Dorsolateral prefrontal cortex (tissue), 122 donors: ENCODE measurements at places on chromosomes 1 and 21.

DNA sequence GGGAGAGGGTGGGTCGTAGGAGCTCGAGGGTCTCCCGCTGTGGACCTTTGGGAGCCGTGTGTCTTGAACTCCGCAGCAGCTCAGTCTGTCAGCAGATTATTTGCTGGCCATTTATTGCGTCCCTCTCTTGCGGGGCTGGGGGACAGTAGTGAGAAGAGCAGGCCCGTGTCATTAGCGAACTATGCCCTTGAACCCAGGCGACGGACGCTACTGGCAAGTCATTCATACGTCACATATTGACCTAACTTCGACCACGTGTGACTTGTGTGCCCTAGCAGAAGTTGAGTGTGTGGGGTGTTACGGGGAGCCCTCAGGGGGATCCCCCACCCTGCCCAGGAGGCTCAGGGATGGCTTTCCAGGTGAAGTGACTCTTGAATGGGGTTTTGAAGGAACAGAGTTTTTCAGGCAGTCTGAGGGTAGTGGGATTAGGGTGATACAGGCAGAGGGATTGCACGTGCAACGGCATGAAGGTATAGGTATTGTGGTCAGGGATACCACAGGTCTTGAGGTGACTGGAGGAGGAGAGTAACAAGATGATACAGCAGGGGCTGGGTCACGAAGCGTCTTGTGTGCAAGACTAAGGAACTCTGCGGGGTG, 13.0 kb downstream of the RCC1 start:
- DNase-seq = no peak

DNA sequence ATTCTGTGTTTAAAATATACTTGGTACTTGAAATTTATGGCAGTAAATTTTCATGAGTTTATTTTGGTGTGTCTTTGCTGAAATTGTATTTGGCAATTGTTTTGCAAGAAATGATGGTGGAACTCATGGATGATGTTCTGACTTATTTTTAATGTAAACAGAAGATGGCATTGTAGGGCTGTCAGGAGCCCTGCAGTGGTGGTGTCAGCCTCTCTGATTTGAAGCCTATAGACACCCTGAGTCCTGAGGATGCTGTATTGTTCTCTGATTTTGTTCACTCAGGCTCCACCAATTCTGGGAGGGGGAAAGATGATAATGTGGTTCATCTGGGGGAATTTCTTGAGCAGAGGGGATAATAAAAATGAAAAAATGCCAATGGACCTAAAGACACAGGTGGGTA, 79.8 kb downstream of the LHX8 start:
- no peak for DNase-seq

GRCh38 chr21:14995695-14996490, 68.9 kb downstream of the NRIP1 start:
- no peak for DNase-seq

DNA sequence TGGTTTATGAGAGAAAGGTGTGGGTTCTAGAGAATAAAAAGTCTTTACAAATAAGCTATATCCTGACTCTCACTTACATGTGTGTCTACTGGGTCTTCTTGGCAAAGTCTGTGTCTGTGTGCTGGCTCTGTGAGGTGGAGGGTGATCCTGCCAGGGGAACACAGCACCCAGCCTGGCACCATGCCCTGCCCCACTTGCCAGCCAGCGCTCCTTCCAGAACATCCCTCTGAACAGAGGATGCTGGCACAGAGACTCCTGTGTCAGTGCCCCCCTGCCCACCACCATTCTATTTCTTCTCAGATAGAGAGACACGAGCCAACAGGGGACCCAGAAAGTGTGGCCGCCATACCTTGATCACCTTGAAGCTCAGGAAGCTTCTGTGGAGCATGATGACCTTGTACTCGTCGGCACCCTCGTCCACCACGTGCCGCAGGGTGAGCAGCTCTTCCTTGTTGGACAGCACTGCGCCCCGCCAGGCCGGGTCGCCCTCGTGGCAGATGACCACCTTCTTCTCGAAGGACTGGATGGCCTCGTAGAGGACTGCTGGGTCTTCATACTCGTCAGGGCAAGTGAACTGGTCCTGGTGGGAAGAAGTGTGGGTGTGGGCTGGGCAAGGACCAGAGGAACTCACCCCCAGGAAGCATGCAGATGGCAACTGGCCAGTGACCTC, 49.7 kb downstream of the NTPCR start:
- DNase-seq = no peak

DNA sequence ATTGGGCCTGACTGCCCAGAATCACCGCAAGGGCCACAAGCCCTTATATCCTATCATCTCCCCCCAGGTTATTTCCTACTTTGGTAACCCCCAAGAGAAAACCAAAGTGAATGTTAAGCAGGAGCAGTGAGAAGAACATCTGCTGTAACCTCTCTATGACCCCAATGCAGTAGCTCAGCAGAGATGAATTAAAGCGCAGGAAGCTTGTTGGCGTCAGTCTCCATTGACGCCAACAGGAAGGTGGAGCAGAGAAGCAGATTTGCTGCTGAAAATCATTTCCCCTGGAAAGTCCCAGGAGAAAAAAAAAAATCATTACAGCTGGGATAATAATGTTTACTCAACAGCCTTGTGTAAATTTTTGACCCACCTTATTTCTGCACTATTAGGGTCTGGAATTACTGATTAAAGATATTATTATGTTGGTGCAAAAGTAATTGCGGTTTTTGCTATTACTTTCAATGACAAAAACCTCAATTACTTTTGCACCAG, 33.2 kb upstream of the FAM163A start:
- no peak for DNase-seq

- no peak for DNase-seq
These were observed 127.8 kb downstream of the GABPA start for GRCh38 chr21:25862596-25862995.

DNA sequence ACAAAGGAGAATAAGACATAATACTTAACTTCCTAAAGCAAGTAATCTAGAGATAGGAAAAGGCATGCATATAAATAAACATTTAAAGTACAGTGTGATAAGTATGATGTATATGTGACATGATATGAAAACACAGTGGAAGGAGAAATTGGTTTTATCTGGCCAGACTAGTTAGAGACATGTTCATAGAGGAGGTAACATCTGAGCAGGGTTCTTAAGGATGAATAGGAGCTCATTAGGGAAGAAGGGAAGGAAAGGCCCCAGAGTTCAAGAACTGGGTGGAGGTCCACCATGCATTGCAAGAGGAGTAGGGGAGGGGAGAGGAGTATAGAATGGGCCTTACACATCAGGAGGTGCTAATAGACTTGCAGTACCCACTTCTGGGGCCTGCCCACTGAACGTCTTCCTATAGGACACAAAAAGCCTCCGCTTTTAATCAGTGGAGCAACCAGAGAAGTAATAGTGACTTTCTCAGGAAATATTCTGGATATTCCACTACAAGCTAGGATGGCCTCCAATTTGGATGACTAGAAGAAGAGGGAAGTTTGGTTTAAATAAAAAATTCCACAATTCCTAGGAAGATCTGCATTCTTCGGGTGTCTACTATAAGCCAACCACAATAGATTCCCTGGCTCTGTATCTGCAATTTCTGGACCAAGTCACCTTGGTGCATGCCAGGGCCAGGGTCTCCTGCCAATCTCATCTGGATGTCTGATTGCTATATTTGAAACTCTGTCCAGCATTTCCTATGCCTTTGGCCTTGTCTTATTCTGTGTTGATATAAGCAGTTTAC, 41.9 kb downstream of the NGF start:
- DNase-seq = no peak

GRCh38 chr1:8363767-8364301, 45.9 kb downstream of the SLC45A1 start:
- DNase-seq = no peak

DNA sequence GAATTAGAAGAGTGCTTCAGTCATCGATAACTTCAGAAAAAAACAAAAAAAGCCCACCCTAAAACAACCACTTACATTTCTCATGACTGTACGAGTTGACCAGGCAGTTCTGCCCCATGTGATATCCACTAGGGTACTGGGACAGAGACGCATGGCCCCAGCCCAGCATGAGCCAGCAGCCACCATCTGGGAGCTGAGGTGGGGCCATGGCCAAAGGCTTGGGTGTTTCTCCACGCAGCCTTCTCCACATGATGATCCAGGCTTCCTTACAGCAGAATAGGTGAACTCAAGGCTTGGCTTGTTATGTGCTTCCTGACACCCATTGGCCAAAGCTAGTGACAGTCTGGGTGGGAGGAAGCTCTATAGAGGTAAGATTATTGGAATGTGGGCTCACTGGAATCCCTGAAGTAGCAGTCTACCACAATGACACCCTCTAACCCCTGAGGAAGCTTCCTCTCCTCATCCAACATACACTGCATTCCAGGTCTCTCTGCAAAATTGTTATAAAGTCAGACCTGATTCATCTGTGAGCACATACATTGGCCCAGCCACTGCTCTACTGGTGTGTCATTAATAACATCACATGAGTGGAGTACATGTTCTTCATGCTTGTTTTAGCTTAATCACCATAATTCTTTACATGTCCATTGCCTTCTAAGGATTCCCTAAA, 66.3 kb upstream of the NTPCR start:
- DNase-seq = no peak

- no peak for DNase-seq
These were observed 12.9 kb downstream of the CERS2 start for GRCh38 chr1:150961756-150962155.

GRCh38 chr1:26041401-26041800, 4.5 kb downstream of the SLC30A2 start:
- no peak for DNase-seq

DNA sequence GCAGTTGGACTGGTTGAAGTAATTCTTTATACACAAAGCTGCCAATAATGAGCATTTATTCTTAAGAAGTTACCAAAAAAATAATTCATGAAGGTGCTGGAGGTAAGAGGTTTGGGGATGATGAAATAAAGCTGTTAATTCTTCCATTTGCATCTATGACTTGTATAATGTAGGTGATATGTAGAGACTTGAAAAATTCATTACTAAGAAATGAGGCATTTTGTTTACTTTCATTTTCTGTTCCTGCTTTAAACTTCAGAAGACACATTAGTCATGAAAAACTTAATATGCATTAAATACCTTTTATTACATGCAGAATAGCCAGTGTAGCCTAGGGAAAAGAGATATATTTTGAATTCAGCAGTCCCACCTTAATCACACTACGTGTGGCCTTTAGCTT, 214.2 kb downstream of the SLC44A5 start:
- DNase-seq = no peak

GRCh38 chr1:193313354-193314140, 127.1 kb upstream of the B3GALT2 start:
- DNase-seq = no peak

DNA sequence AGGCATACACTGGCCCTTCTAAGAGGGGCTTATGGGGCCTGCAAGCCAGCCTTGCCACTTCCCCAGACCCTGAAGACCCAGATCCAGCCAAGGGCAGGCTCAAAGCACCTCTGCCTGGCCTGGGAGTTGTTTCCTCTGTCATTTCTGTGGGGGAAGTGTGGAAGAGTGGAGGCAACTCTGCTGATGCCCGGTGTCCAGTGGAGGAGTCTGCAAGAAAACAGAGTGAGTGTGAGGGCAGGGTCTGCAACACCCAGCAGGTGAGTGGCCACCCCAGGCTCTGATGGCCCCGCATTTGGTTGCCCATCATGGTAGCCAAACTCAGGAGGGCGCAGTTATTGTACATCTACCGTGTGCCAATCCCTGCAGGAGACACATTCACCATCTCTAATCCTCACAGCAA, 8.4 kb downstream of the CLEC20A start:
- no peak for DNase-seq

DNA sequence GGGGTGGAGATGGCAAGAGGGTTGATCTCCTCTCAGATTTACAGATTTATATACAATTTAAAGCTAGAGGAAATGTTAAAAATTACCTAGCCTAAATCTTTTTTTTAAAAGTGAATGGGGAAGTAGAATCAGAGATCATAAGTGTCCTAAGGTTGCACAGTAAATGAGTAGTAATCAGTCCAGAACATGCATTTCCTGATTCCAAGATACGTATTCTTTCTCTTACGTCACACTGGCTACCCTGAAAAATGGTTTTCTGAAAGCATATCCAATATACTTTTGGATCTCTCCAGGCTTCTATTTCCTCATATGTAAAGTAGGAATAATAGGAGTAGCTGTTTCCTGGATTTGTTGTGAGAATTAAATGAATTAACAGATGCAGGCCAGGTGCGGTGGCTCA, 11.7 kb downstream of the GADD45A start:
- no peak for DNase-seq

- no peak for DNase-seq
These were observed 58.3 kb downstream of the UBE2T start for GRCh38 chr1:202283379-202283844.

DNA sequence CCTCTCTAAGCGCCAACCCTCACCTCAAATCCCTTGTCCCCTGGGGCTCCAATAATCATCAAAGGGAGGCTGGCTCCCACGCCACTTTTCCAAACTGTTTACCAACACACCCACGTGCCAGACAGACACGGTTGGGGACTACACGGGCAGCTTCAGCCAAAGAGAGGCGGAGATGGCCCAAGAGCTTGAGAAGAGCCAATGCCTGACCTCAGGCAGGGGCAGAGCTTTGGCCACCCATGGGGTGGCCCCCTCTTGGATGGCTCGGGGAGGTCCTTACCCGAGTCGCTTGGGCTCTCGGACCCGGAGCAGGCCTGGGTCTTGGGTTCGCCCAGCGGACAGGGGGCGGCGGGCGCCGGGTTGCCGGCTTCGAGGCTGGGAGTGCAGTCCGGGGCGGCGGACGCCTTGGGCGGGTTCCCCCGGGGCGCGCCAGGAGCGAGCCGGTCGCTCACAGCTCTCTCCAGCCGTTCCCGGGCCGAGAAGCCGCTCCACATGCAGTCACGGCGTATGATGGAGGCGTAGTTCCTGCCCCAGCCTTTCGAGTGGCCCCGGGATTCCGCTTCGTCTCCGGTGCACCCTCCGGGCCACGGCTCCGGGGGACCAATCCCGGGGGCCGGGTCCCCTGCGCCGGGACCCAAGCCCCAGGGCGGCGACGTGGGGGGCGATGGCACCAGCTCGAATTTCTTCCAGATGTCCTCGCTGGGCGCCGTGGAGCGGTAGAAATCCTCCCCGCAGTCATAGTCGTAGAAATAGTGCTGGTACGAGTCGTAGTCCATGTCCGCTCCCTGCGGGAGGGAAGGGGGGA, 854 bp downstream of the MYCL start:
- peak; percentile 11 for DNase-seq

- DNase-seq = no peak
These were observed 122.2 kb upstream of the VAMP3 start for GRCh38 chr1:7648761-7649384.

DNA sequence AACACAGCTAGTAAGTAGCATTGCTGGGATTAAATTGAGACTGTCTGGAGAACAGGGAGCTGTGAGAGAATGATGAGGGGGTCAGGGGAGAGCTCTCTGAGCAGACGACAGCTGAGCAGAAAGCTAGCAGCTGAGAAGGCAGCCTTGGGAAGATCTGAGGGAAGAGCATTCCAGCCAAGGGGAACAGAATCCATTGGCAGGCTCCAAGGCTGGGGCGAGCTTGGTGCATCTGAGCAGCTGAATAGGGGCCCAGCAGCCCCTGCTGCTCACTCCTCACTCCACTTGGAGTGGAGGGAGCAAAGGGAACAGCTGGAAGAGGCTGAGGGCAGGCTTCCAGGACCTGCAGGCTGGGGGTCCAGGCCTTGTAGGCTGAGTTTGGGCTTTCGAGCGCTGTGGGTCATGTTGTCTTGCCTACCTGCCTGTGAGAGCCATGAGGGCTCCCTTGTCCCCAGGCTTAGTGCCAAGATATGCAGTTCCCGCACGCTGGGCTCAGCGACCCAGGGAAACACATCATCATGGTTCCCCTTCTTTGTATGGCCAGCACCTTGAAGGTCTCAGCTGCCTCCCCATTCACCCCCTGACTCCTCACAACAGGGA, 10.5 kb downstream of the ACOT11 start:
- DNase-seq = no peak

- DNase-seq = no peak
These were observed 513.0 kb downstream of the NUF2 start for GRCh38 chr1:163834778-163835177.
